Esophagus squamous epithelium (tissue), 5 donors: ENCODE measurements at places on chromosomes 6 and 20. TPM values are rescaled to one million over a fixed set of nuclear protein-coding genes. Genes with fewer than 3 reads are reported as not detected.

Gene ME1
- total RNA-seq = 58.6 TPM

Gene CENPB
- total RNA-seq = 71.7 TPM

Gene CRYBG1
- 154 TPM for total RNA-seq

Gene C20orf144
- not detected for total RNA-seq

Gene PNISR
- 118 TPM for total RNA-seq

Gene CDC5L
- total RNA-seq = 10.0 TPM

Gene NCOA3
- total RNA-seq = 26.7 TPM

Gene TFAP2B
- 1.2 TPM for total RNA-seq

Gene LY6G6C
- 1.3 TPM for total RNA-seq

Gene KHDC1
- total RNA-seq = 1.9 TPM

Gene ANKEF1
- total RNA-seq = 5.5 TPM

Gene CRISP3
- total RNA-seq = 6.1 TPM

Gene TFAP2D
- not detected for total RNA-seq

Gene RGS17
- total RNA-seq = 0.76 TPM

Gene ZSCAN16
- total RNA-seq = 4.4 TPM

Gene TCF19
- 16.5 TPM for total RNA-seq

Gene MRPS18B
- total RNA-seq = 56.3 TPM

Gene SAPCD1
- total RNA-seq = 0.95 TPM

Gene LRRC1
- total RNA-seq = 29.8 TPM

Gene AGER
- 1.7 TPM for total RNA-seq

Gene HMGCLL1
- 0.61 TPM for total RNA-seq

Gene PPP1R14C
- 9.3 TPM for total RNA-seq

Gene FAM217A
- total RNA-seq = not detected

Gene INSM1
- total RNA-seq = not detected

Gene SRMS
- not detected for total RNA-seq

Gene HAO1
- total RNA-seq = not detected

Gene HSPA1B
- 239 TPM for total RNA-seq

Gene GCNT2
- total RNA-seq = 10.2 TPM

Gene KCNQ5
- total RNA-seq = 4.4 TPM

Gene MYMX
- not detected for total RNA-seq

Gene RAB32
- total RNA-seq = 4.2 TPM

Gene STX11
- total RNA-seq = 9.3 TPM

Gene ECT2L
- total RNA-seq = not detected

Gene FOXF2
- total RNA-seq = 2.2 TPM

Gene SMOC2
- total RNA-seq = 8.5 TPM

Gene RSPO3
- 1.1 TPM for total RNA-seq

Gene GPLD1
- total RNA-seq = 0.35 TPM

Gene TREM2
- total RNA-seq = 7.3 TPM

Gene SLC12A5
- not detected for total RNA-seq

Gene SMPD2
- 20.3 TPM for total RNA-seq

Gene SLC17A1
- total RNA-seq = not detected

Gene SNAP91
- total RNA-seq = not detected

Gene DTNBP1
- 8.6 TPM for total RNA-seq

Gene FKBP1C
- total RNA-seq = 0.19 TPM

Gene FKBP5
- total RNA-seq = 107 TPM

Gene BHLHE23
- total RNA-seq = not detected

Gene IPCEF1
- total RNA-seq = 1.8 TPM

Gene RAMACL
- 2.7 TPM for total RNA-seq

Gene CYP39A1
- 9.2 TPM for total RNA-seq

Gene CGA
- not detected for total RNA-seq

Gene ELOVL2
- total RNA-seq = not detected

Gene SDCBP2
- 175 TPM for total RNA-seq

Gene NMBR
- total RNA-seq = not detected

Gene FAM83B
- total RNA-seq = 88.9 TPM

Gene COL9A3
- total RNA-seq = 2.2 TPM
